NCI-H2081 (cell line): ENCODE measurements at places on chromosomes 1 and 21.

DNA sequence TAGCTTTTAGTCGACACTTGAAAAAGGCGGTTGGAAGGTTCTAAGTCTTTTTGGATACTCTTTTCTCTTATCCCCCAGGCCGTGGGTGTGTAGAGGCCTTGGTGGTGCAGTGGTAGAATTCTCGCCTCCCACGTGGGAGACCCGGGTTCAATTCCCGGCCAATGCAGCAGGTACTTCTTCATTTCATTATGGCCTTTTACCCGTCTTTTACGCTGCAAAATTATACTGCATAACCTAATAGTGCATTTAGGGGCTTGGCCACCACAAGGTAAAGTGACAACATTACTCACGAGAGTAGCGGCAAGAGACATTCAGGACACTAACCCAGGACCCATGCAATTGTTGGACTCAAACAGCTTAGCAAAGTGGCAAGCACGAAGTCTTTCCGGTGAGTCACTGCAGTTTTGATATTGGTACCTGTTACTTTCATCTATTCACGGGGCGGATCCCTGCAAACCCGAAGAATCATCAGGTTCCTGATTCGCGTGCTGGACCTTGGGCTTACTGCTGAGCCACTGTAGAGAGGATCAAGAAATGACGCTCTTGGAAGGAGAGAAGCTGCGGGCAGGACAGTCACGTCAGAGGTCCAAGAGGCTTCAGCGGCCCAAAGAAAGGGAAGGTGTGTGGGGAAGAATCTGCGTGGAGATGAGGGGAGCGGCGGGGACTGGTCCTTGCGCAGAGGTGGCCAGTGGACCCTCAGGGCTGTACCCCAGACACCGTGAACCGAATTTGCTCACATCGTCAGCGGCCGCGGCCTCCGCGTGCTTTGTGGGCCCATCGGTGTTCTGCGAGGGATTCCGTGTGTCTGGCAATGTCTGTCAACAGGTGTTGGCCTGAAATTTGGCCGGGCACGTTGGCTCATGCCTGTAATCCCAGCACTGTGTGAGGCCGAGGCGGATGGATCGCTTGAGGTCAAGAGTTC is 12.9 kb upstream of the RNU1-4 start:
- no peak for DNase-seq

GRCh38 chr1:2602311-2602835 is 15.8 kb downstream of the PRXL2B start:
- no peak for DNase-seq

DNA sequence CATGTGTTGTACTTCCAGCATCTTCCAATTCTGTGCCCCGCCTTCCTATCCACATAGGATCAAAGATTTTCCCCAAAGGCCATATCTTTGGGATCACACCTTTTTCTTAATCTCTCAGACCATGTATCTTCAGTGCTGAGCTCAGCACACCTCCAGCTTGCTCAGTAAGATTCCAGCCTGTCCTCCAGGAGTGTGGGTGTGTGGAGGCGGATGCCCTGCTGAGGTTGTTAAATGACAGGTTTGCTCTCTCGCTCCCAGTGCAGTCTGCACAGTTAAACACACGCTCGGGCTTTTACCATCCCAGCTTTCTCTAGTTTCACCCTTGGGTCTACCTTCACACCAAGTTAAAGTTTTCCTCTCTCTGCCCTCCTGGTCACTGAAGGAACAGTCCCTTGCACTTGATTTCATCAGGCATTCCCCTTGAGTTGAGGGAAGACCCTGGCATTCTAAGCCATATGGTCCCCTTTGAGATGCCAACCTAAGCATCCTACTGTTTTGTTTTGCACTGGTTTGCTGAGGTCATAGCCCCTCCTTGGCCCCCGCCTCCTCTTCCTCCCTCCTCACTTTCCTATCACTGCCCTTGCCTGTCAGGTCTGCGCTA is 13.7 kb downstream of the MYOG start:
- DNase-seq: no peak

DNA sequence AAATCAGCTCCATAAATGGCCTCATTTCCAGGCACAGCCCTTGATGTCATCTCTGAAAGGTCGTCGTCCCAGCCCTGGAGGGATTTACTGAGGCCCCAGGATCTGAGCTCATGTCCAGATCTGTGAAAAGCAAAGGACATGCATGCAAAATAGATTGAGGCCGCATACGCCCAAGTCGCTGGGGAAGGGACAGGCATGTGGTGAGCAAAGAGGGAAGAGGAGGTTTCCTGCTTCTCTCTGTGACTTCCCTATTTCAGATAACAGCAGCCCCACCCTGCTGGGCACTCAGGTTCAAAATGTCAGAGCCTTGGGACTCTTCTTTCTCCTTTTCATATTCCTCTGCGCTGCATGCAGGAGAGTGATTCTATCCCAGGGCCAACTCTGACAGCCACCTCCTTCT is 197.2 kb downstream of the ADSS2 start:
- DNase-seq: no peak

DNA sequence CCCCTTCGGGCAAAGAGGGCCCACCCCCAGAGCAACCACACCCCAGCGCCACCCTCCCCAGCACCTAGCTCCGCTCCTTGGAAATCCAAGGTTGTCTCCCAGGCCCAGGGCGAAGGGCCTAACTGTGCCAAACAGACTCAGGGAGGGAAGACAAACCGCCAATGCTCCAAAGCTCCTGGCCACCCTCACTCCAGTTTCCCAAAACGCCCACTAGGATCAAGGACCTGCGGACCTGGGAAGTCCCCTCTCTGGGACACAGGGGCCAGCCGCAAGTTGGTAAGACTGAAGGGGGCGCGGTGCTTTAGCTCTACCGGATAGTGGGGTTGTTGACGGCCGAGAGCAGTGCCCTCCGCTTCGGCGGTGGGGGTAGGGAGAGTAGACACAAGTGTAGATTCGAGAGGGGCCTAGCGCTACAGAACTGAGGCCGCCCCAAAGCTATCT is 581 bp downstream of the IRF6 start:
- no peak for DNase-seq

DNA sequence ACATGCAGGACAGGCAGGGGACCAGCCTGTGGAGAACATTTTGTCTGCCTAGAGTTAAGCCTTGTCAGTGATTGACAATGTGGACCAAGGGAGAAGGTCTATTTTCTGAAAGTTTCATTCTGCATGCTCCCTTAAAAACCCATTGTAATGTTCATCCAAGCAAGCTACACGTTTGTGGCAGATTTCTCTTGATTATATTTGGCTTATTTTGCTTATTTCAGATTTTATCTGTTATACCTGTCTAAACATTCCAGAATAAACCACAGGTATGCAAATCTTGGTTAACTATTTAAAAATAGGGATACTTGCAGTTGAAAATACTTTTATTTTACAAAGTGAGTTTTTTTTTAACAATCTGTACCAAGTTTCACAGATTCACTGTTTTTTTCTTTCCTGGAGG is 78.2 kb upstream of the F3 start:
- DNase-seq: no peak

GRCh38 chr1:75127916-75128717 is 6.1 kb upstream of the LHX8 start:
- no peak for DNase-seq

- DNase-seq: no peak
Measured at GRCh38 chr1:62585469-62586155, 11.7 kb upstream of the ANGPTL3 start.
